ENCODE measurements at places on chromosomes 11 and 22.

DNA sequence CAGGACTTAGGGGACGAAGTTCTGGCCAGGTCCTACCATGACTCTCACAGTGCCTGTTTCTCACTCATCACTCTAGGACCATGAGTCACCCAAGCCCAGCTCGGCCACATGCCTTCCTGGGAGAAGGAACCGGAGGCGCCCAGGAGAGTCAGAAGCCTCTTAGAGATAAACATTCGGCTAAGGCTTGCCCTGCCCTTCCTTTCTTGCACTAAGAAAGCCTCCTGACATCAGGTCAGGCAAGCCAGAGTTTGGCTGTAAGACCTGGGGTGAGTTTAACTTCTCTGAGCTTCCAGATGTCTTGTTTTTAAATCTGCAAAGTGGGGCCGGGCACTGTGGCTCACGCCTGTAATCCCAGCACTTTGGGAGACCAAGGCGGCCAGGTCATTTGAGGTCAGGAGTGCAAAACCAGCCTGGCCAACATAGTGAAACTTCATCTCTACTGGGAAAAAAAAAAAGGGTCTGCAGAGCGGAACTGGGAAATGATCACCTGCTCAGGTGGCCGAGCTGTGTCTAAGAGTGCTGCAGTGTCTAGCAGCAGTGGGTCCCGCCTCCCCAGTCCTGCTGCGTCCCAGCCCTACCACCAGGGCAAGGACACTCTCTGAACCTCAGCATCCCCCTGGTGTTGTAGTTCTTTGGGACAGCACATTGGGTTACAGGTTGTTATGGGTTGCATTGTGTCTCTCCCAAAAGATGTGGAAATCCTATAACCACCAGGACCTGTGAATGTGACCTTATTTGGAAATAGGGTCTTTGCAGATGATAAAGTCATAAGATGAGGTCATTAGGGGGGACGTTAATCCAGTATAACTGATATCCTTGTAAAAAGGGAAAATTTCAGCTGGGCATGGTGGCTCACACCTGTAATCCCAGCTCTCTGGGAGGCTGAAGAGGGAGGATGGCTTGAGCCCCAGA, 1.8 kb upstream of the CARS1 start:
- no peak for DNase-seq

- no peak for DNase-seq
Observed at GRCh38 chr11:32173977-32174376, 83.1 kb downstream of the RCN1 start.

GRCh38 chr11:75792997-75793800, 21.8 kb upstream of the UVRAG start:
- DNase-seq: no peak

DNA sequence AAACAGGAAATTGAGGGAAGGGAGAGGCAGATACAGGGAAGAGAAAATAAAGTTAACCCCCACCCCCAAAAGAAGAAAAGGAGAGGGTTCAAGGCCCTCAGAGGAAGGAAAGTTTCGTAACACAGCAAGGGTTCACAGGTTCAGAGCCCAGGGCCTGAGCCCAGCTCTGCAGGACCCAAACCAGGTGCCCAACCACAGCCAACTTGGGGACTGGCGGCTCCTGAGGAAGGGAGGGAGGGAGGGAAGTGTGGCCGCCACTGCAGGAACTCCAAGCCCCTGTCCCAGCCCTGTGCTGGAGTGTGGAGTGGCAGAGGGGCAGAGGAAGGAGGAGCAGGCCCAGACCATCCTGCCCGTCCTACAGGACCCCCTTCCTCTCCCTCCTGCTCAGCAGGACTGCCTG, 59.2 kb downstream of the ELFN2 start:
- DNase-seq: no peak

DNA sequence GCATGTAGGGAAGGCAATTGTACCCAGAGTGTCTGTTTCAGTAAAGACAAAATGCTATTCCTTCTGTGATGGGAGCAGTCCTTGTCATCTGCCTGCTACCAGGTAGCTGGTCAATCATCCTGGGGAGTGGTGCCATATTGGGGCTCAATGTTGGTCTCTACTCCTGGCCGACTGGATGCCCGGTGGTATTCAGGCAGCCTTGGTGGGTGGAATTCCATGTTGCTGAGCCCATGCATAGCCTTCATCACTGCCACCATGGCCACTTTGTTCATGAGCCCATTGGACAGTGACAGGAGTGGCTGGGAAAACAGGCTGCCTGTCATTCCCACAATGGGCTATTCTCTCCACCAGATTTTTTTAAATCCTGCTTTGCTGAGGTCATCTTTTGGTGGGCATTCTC, 121.0 kb downstream of the WNT7B start:
- DNase-seq: no peak

- no peak for DNase-seq
Observed at GRCh38 chr11:132126973-132127899, 756.8 kb downstream of the NTM start.

GRCh38 chr22:35069541-35069940, 3.6 kb downstream of the ISX start:
- DNase-seq: no peak

GRCh38 chr22:43331069-43331451, 12.1 kb downstream of the SCUBE1 start:
- DNase-seq: no peak

- no peak for DNase-seq
Observed at GRCh38 chr11:56700242-56700913, 1.5 kb downstream of the OR9G1 start.

DNA sequence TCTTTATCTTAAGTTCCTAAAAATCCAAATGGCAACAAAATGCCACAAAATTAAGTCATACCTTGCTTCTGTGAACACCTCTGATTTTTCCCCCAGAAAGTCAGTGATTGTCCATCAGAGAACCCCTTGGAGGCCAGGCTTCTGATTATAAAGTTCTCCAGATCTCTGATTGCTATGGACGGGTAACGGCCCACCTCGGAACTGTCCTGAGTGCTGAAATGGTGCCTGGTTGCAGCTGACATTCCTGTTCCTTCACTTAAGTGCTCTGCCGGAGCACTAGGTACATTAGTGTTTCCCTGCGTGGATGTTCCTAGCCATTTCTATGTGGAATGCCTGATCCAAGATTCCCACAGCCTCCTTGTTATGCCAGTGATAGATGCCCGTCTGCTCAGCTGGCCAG, 85.0 kb downstream of the CHST1 start:
- DNase-seq: no peak

- DNase-seq: no peak
Observed at GRCh38 chr11:75734491-75735180, 17.0 kb downstream of the MOGAT2 start.

- DNase-seq: no peak
Observed at GRCh38 chr11:85710917-85711316, 24.9 kb upstream of the CCDC89 start.

- DNase-seq: no peak
Observed at GRCh38 chr11:24413391-24413790, 83.5 kb upstream of the LUZP2 start.

DNA sequence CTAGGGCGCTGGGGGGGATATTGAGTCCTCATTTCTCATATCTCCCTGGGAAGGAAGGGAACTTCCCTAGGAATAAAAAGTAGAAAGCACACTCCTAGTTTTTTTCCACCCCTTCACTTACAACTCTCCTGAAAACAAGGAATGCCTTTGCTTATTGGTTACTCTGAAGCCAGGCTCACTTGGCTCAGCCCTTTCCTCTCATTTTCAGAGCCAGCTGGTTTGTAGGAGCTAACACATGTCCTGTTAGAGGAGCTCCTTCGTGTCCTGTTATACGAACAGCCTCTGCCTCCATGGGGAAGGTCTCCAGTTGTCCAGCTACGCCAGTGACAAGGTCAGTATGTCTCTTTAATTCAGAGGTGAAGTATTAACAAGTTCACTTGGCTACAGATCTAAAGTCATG, 17.6 kb downstream of the ALKBH8 start:
- DNase-seq: no peak

GRCh38 chr22:50162391-50162956, 8.1 kb upstream of the PANX2 start:
- DNase-seq: no peak

GRCh38 chr11:71936825-71937224, 8.0 kb downstream of the RNF121 start:
- no peak for DNase-seq

DNA sequence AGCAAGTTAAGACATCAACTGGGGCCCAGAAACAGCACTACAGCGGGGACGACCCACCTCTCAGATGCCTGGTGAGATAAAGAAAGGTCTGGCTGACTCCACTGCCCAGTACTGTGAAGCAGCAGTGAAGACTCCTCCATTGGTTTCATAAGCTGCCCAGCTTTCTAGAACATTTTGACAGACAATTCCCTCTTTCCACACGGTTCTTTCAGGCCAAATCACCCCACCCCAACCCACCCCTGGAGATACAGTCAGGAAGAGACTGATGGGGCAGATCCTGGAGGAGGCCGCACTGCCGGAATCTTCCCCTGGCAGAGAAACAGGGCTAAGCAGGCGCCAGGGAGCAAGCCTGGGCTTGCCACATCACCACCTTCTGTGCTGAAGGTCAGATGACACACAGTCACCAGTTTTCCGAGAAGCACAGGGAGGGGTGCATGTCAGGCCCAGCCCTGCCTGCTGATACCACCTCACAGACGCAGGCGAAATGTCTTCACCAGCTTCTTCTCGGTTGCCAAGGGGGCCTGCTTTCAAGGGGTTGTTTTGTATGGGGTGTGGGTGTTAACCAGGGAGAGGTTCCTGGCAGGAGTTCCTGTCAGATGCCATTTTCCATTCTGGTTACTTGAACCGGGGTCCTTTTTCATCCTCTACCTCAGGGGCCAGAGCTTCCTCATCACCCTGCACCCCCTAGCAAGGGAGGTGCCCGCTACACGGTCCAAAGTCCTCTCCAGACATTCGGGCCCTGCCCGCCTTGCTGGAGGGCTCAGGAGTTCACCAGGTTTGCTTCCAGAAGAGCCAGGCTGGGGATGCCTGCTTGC, 1.4 kb upstream of the NEAT1 start:
- DNase-seq: peak; percentile 74

DNA sequence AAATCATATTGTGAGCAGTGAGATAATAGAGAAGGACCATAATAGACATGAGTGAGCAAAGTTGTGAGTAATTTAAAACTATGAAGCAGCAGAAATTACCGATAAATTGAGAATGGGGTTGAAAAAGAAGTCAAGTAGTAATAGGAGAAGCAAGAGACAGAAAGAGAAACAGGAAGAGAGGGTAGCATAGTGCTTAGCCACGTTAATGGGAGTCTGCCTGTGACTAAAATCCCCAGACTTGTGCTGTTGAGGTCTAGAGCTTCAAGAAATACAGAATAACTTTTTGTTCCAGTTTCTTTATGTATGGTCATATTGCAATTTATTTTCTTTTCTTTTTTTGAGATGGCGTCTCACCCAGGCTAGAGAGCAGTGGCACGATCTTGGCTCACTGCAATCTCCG, 368.7 kb downstream of the METTL15 start:
- no peak for DNase-seq

DNA sequence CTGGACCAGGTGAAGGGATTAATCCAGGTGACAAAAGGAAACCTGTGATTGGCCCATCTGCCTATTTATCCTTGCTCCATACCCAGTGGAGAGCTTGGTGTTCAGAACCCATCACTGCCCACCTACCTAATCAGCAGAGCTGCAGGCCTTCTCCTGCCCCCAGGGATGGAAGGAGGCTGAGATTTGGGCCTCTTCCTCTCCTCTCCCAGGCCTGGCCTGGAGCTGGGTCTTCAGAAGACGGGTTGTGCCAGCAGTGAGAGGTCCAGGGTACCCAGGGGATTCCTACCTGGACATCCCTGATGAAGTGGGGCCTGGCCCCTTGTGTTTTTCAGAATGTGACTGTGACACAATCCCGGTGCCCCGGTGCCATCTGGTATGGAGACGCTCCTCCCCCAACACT, 80.3 kb upstream of the MYOD1 start:
- no peak for DNase-seq

DNA sequence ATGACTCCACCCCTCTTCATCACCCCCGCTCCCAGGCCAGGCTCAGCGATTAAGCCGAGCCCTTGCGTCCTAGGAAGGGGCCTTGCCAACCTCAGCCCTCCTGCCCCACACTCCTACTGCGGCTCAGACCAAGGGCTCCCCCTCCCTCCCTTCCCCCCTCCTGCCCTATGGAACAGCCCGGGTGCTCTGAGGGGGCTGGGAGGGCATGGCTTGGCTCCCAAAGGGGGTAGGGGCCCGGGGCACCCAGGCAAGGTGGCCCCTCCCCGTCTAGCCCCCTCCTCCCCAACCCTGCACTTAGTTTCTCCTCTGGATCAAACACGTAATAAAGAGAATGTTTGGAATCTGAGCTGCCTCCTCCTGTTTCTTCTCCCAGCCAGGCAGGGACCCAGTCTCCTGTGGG, 6.3 kb downstream of the RCOR2 start:
- no peak for DNase-seq

DNA sequence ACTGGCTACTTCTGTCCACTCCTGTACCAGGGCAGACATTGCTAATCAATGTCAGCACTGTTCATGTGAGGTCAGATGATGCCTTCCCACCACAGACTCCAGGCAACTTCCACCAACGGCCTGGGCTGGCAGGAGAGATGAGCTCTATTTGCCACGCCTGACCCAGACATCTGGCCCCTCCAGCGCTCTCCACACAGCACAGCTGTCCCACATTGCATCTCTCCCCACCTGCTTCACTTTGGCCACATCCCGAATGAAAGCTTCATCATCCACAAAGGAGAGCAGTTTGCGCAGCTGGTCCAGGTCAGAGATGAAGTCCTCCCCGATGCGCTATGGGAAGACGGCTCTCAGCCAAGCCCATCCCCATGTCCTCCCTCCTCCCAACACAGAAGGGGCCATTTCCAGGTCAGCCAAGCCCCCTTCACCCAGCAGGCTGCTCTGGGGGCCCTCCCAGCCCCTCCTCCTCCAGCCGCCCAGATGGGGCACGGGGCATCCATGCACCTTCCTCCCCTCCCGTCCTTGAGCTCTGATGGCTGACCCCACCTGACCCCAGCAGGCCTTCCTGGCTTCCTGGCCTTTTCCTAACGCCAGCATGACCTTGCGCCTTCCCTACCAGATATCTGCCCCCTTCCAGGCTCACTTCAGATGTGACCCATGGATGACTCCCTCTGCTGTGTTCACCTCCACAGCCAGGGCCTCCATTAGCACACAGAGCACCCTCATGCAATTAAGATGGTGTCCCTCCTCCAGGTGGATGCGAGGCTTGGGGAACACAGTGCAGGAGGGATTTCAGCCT, 7.4 kb downstream of the PYGM start:
- DNase-seq: no peak

DNA sequence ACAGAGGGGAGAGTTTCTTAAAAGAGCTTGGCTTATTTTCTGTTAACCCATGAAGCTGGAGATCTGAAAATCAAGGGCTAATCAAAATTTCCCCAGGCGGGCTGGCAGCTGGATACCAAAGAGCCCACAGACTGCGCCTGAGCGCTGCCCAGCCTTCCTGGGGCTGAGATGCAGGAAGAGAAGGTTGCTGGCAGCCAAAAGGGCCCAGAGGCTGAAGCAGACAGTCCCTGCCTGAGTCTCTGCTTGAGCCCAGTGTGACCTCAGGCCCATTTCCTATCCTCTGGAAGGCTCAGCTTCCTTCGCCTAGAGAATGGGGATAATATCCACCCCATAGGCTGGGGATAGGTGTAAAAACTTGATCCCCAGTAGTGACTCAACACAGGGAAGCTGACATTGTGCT, 49.1 kb downstream of the ARRB1 start:
- no peak for DNase-seq

- no peak for DNase-seq
Observed at GRCh38 chr11:818396-819128, at the start of gene PNPLA2. Gene PNPLA2, plus strand, starts transcription at chr11:818914. Its CDS starts 805 bp downstream, at chr11:819719.

GRCh38 chr22:36743011-36743410, 32.9 kb downstream of the IFT27 start:
- no peak for DNase-seq

GRCh38 chr11:72932132-72932570, 117.9 kb downstream of the ATG16L2 start:
- DNase-seq: no peak

- no peak for DNase-seq
Observed at GRCh38 chr11:16738947-16739815, 734 bp downstream of the C11orf58 start.

Measured in stimulated activated CD4-positive, alpha-beta T cell treated with anti-CD3 and anti-CD28 coated beads, TNF-alpha, amount 100 ng/mL, for 24 hours (primary cell).